ENCODE measurements at places on chromosomes 5 and 9.

GRCh38 chr9:112234779-112235178 is 59.7 kb upstream of the SUSD1 start:
- no peak for DNase-seq

DNA sequence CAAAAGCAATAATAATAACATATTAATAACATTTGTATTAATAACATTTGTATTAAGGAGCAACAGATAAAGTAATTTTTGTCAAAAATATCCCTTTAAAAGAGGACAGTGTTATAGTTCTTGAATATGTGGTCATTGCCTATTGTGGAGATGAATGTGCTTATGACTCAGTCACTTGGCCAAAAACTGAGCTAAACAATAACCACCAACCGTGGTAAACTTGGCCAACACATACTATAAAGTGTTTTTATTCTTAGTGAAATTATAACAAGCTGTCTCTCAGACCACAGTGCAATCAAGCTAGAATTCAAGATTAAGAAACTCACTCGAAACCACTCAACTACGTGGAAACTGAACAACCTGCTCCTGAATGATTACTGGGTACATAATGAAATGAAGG is 159.2 kb upstream of the PLPPR1 start:
- no peak for DNase-seq

GRCh38 chr9:93110311-93110855 is 14.4 kb downstream of the CARD19 start:
- peak; percentile 58 for DNase-seq

DNA sequence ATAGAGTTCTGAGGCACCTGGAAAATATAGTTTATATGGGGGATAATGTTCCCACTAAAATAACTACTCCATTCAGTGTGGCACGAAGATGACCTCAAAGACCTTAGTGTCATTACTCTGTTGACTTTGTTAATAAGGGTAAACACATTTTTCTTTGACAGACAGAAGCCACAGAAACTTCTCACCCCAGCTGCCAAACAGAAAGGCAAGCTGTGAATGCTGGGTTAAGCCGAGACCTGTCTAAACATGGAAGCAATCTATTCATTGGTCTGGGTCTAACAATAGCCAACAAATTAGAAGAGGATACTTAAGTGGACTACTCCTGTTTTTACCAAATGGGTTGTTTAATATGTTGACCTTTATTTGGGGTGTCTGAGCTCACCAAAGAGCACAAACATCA is 171.4 kb downstream of the TLE1 start:
- DNase-seq = no peak

DNA sequence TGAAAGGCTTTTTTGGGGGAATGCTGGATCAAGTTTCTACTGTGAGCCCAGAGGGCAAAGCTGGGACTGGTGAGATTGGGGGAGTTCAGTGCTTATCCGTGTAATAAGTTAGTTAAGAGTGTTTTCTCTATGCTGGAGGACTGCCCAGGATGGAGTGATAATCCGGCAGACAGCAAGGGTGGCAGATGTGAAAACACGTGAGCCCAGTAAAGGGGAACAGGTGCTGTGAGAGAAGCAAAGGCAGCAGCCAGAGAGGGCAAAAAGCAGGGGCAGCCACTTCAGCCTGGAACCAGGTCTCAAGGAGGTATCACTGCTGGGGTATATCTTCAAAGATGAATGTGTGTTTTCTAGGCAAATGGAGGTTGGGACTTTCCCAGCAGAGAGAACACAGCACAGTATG is 53.9 kb downstream of the GALNT10 start:
- no peak for DNase-seq

GRCh38 chr5:56983593-56984361 is 31.9 kb upstream of the MIER3 start:
- DNase-seq = no peak

GRCh38 chr5:14953075-14953607 is 81.6 kb upstream of the ANKH start:
- no peak for DNase-seq

DNA sequence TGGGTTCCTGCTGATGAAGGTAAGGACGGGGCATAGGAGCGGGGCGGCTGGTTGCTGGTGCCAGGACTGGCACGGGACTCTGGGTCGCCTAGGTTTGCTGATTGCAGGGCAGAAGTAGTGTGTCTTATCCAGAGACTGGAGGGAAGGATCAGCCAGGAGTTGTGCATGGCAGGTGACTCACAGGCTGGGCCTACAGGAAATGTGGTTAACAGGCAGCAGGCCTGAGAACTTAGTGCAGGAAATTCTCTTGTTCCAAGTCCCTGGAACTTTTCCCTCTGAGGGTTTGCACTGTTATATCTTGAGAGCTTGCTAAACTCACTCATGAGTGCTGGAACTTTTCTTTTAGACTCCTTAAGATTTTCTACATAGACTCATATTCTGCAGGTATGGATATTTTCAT is 95.1 kb downstream of the ANXA2R start:
- no peak for DNase-seq

- no peak for DNase-seq
These were observed 30.5 kb downstream of the CNTFR start for GRCh38 chr9:34558919-34559623.

- DNase-seq = peak; percentile 93
These were observed 30.3 kb downstream of the FGF1 start for GRCh38 chr5:142655339-142656267.

Data from sciatic nerve (tissue), 2 donors.